ENCODE measurements at places on chromosomes 3 and 15. TPM values are rescaled to one million over a fixed set of nuclear protein-coding genes. Genes with fewer than 3 reads are reported as not detected.

UROC1 gene
- polyA plus RNA-seq: 0.07 TPM

CRABP1 gene
- not detected for polyA plus RNA-seq

PTH1R gene
- 1.6 TPM for polyA plus RNA-seq

CCDC80 gene
- 7.4 TPM for polyA plus RNA-seq

A4GNT gene
- not detected for polyA plus RNA-seq

DNA sequence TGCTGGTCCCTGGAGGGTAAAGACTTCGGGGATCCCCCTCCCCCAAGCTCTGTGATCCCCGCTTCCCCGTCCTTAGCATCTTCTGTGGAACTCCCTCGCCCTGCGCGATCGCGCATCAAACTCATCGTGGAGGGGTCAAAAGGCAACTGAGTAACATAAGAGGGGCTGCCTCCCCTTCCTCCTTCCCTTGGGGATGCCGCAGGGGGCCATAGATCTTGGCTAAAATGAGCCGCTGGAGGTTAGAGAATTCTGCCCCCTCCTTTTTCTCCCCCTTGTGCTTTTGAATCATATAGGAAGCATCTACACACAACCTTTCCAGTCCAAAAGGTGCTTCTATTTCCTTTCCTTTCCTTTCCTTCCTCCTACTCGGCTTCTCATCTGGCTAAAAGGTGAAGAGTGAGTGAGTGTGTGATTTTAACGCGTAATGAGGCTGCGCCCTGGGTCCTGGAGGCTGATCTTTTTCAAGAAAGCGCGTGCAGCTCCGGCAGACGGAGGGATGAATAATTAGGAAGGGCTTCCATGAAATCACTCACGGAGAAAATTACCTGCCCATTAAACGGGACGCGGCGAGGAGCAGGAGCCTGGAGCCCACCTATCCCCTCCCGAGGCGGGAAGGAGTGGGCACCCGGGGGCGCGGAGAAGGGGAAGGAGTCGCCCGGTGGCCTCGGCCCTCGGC is 831 bp upstream of the ROBO2 start:
- no peaks in the 10 kb centered on the region for H3K27me3 ChIP-seq
- H3K36me3 ChIP-seq: no peaks in the 10 kb centered on the region
- H3K27ac ChIP-seq: no peak overlapping the region
- no peak for DNase-seq
- no peak overlapping the region for H3K4me3 ChIP-seq

- no peak overlapping the region for H3K4me3 ChIP-seq
- H3K27me3 ChIP-seq: no peaks in the 10 kb centered on the region
- no peak overlapping the region for H3K27ac ChIP-seq
These were observed 136.6 kb downstream of the TMCC1 start for GRCh38 chr3:129756871-129757270.

GRCh38 chr3:17092583-17092933 is 207.8 kb downstream of the PLCL2 start:
- no peak overlapping the region for H3K27ac ChIP-seq
- H3K27me3 ChIP-seq: no peaks in the 10 kb centered on the region

DNA sequence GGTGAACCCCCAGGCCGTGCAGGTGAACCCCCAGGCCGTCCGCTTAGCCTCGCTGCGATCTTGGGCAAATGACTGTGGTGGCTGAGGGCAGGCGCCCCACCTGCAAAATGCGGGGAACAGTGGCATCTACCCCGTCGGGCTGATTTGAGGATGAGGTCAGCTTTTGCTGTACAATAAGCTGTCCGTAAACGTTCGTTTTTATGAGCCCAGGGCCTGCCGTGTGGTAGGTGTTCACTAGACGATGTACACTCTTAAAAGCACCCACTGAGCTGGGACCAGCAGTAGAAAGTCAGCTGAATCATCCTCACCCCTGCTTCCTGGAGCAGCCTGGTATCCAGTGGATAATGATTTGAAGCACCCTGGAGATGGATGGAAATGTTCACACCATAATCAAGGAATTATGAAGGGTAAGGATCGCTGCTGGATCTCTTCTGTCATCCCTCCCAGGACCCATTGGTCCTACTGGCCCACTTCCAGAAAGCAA is 943 bp upstream of the PCSK6 start:
- H3K36me3 ChIP-seq: no peaks in the 10 kb centered on the region
- H3K27me3 ChIP-seq: peaks cover 14% of the 10 kb centered on the region
- no peak overlapping the region for H3K4me3 ChIP-seq
- H3K27ac ChIP-seq: no peak overlapping the region

GRCh38 chr3:72336821-72337479 is 511.3 kb downstream of the SHQ1 start:
- H3K4me1 ChIP-seq: peaks cover 2% of the 10 kb centered on the region
- H3K36me3 ChIP-seq: no peaks in the 10 kb centered on the region
- no peak overlapping the region for H3K27ac ChIP-seq

DNA sequence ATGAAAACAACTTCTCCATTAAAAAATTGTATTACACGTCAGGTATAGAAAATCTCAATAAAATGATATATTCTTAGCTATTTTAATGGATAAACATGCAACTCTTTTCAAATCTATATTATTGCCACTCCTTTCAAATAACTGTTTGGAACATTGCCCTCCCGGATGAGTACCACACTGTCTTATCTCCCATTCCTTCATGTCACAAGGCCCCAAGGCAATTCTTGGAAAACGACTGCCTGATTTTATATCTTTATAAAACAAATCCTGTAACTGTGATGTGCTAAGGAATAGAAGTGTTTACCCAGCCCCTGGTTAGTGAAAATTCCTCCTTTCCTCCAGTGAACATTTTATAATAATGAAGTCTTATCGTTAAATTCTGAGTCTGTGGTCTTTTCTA is 6.2 kb upstream of the ZNF619 start:
- H3K27me3 ChIP-seq: no peaks in the 10 kb centered on the region
- H3K4me1 ChIP-seq: no peaks in the 10 kb centered on the region
- no peak for DNase-seq
- H3K27ac ChIP-seq: no peak overlapping the region
- no peaks in the 10 kb centered on the region for H3K36me3 ChIP-seq

DNA sequence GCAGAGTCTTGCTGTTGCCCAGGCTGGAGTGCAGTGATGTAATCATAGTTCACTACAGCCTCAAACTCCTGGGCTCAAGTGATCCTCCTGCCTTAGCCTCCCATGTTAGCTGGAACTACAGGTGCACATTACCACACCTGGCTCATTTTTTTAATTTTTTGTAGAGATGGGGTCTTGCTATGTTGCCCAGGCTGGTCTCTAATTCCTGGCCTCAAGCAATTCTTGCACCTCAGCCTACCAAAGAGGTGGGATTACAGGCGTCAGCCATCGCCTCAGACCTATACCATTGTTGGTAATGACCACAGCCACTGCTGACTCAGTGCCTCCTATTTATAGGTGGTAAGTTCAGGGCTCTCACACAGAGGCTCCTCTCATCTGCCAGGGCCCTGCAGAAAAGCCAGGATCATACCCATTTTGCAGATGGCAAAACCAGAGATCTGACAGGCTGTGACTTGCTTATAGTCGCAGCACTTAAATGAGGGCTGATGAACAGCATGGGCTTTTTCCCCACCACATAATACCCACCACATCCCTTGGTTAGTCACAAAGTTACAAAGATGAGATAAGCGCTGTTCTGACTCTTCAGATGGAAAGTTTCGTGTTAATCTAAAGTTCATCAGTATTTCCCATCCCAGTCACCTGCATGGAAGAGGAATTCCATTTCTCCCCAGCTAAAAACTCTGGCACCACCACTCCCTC is 21.8 kb upstream of the SPATA12 start:
- no peaks in the 10 kb centered on the region for H3K4me1 ChIP-seq
- H3K36me3 ChIP-seq: no peaks in the 10 kb centered on the region
- no peaks in the 10 kb centered on the region for H3K27me3 ChIP-seq
- no peak for DNase-seq

- H3K4me3 ChIP-seq: no peak overlapping the region
- H3K27ac ChIP-seq: no peak overlapping the region
- H3K36me3 ChIP-seq: no peaks in the 10 kb centered on the region
- DNase-seq: no peak
- no peaks in the 10 kb centered on the region for H3K27me3 ChIP-seq
These were observed 27.0 kb upstream of the MITF start for GRCh38 chr3:69712269-69712668.

GRCh38 chr15:72044956-72045355 is 73.0 kb downstream of the MYO9A start:
- peaks cover 2% of the 10 kb centered on the region for H3K36me3 ChIP-seq
- no peaks in the 10 kb centered on the region for H3K27me3 ChIP-seq
- no peaks in the 10 kb centered on the region for H3K4me1 ChIP-seq
- no peak overlapping the region for H3K4me3 ChIP-seq

DNA sequence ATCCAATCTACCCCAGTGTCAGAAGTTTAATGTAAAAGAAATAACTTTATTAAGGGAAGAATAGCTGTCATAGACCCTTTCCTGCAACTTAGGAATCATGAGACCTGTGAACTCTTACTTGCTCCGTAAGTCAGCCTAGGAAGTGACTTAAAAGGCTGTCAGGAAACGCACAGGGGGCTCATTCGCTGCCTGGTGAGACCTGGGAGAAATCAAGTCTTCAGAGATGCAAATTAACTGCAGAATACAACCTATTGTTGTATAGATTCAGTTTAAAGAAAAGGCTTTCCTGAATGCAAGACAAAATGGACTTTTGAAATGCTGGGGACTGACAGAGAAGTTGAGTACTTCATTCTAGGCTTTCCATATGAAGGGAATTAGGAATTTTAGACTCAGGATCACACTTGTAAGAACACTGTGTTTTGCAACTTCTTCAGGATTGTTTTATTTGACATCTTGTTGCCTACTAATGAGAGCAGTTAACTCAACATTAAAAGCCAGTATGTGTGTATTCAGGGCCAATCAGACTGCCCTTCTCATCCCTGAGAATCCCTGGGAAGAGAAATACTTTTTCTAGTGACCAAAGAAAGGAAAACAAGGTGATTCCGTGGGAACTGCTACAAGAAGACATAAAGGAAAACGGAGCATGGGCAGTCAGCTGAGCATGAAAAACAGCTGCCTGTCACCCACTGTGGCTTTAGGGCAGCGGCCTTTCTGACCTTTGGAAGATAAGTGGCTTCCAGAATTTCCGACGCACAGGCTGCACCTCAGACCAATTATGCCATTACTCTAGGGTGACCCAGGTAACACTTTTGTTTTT is 18.5 kb upstream of the DPPA4 start:
- DNase-seq: no peak
- no peak overlapping the region for H3K27ac ChIP-seq
- no peaks in the 10 kb centered on the region for H3K36me3 ChIP-seq
- H3K4me3 ChIP-seq: no peak overlapping the region
- H3K27me3 ChIP-seq: no peaks in the 10 kb centered on the region

Data from small intestine (tissue), 16 donors.